Common myeloid progenitor, CD34-positive (primary cell): ENCODE measurements at places on chromosomes 11 and 22.
A peak's percentile ranks its signal among the peaks of the same experiment; 100 is the strongest.

- DNase-seq: no peak
Measured at GRCh38 chr11:67663532-67664212, 10.8 kb downstream of the ALDH3B2 start.

DNA sequence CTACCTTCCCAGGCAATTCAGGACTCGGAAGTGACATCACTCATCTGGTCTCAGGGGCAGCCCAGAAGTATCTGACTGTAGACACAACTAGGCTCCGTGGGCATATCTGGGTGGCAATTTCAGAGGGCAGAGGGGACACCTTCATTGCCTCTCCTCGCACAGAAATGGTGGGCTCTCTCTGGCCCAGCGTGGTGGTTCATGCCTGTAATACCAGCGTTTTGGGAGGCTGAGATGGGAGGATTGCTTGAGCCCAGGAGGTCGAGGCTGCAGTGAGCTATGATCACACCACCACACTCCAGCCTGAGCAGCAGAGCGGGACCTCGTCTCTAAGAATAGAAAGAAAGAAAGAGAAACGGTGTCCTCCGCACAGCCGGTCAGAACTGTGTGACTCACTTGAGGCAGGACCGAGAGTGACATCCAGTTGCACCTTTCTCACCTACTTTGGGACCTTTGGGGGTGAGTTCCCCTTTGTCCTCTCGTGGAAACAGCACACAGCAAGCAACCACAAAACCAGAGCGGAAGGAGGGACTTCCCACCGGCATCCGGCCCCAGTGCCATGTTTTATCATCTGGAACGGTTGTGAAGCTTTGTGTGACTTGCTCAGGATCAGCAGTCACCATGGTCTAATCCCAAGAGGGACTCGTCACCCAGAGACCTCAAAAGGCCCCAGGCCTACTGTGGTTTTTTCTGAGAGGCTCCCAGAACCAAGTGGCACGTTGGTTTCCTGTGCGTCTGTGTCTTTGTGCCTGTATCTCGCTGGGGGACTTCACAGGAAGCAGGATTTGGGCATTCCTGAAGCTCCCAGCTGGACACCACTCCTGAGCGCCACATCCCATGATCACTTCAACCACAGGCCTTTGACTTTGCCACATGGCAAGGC lies 38.4 kb upstream of the EMID1 start:
- DNase-seq: peak; percentile 99

- DNase-seq: no peak
Measured at GRCh38 chr22:17267661-17268330, 48.6 kb upstream of the ADA2 start.

DNA sequence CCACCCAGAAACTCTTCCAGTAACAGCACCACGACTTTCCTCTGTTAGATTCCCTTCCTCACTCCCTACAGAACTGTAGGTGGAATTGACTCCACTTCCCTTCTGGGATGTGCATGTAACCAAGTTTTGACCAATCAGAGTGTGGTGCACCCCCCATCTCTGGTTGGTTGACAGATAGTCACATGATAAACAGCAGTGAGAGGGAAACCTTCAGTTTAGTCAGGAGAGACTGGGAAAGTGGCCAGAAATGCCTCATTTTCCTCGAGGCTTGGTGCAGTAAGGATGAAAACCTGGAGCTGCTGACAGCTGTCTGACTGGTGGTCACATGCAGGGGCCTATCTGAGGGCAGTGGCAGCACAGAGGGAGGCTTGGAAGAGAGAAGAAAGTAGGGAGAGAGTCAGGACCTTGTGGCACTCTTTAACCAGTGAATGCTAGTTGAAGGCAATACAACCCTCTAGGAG lies 67.3 kb upstream of the GRK3 start:
- DNase-seq: no peak

- DNase-seq: no peak
Measured at GRCh38 chr11:79241205-79241851, 199.5 kb downstream of the TENM4 start.

- DNase-seq: no peak
Measured at GRCh38 chr22:41970601-41971000, 1.4 kb downstream of the SEPTIN3 start.

GRCh38 chr11:34960277-34960676 lies 43.9 kb downstream of the PDHX start:
- no peak for DNase-seq

- DNase-seq: no peak
Measured at GRCh38 chr22:16965083-16965482, 42.9 kb downstream of the GAB4 start.
